ENCODE measurements at places on chromosomes 11 and 22. TPM values are rescaled to one million over a fixed set of nuclear protein-coding genes. Genes with fewer than 3 reads are reported as not detected.

The HORMAD2 gene
- not detected for total RNA-seq

The RFPL2 gene
- total RNA-seq, result not detected

The C11orf91 gene
- total RNA-seq, result 0.52 TPM

The XKR3 gene
- total RNA-seq, result not detected

GRCh38 chr22:50316114-50317065, 8.9 kb upstream of the PLXNB2 start:
- no peak for DNase-seq

DNA sequence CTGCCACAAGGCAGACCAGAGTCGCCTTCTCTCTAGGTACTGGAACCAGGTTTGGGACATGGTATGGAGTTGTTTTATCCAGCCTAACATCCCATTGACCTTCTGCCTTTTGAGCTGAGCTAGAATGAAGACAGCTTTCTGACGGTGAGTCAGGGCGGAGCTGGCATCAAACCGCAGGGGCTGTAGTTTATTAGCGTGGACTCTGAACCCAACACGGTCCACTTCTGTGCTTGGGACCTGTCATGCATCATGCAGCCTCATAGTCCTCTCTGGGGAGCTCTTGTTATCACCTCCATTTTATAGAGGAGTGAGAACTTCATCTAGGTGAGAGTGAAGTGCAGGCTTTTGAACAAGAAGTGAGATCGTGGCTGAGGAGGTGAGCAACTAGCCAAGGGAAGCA, 8.3 kb downstream of the GAL3ST1 start:
- DNase-seq, result no peak

GRCh38 chr11:95487391-95487790, 256.4 kb upstream of the SESN3 start:
- no peak for DNase-seq

- DNase-seq, result peak; percentile 74
Observed at GRCh38 chr11:4626207-4627099, 10.8 kb upstream of the OR51D1 start.

GRCh38 chr11:119314726-119315125, 2.2 kb downstream of the MCAM start:
- no peak for DNase-seq
